Mesenchymal stem cell (in vitro differentiated cells and primary cell): ENCODE measurements at places on chromosomes 12 and 14.

DNA sequence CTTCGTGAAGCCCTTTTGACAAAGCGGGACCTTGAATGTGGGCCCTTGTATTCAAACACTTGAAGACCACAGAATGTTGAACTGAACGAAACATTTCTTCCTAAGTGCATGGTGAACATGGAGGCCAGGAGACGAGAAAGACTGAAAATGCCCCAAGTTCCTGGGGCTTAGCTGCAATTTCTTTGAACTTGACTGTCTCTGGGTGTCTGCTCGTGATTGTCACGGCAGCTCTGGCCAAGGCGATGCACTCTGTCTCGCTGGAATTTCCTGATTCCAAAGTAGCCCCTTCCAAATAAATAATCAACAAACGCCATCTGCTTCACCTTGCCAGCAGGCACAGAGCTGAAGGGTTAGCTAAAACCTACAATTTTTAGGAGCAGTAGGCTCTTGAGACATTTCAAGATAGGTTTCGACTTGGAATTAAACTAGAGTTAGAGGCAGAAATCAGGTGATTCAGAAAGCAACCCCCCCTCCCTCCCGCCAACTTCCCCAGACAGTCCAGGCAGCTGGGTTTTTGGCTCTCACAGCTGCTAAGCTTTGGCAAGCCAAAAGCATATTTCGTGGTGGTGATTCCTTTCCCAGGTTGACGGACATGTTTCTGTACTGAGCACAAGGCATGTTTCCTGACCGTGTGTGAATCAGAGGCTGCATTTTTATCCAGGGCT, 13.5 kb upstream of the IRF2BPL start:
- no peaks in the 10 kb centered on the region for H3K36me3 ChIP-seq
- peaks cover 48% of the 10 kb centered on the region for H3K4me1 ChIP-seq
- peak overlapping the region; percentile 89 for H3K27ac ChIP-seq
- H3K4me3 ChIP-seq: peak overlapping the region; percentile 65
- H3K27me3 ChIP-seq: no peaks in the 10 kb centered on the region

DNA sequence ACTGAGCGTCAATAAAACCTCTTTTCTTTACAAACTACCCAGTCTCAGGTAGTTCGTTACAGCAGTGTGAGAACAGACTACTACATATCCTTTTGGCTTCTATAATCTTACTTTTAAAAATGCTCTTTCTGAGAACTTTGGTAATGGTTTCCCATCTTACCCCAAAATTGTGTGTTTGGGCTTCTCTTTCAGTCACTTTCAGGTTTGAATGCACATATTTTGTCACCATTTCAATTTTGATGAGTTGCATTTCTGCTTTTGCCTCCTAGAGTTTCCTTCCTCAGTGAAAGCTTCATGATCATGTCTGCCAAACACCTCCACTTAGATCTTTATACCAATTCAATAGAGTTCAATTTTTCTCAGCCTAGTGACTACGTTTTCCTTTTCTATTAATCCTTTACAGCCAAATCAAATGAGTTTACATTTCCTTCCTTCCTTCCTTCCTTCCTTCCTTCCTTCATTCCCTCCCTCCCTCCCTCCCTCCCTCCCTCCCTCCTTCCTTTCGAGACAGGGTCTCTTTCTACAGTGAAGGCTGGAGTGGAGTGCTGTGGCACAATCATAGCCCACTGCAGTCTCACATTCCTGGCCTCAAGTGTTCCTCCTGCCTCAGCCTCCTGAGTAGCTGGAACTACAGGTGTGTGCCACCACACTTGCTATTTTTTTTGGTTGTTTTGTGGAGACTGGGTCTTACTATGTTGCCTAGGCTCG, 124.9 kb downstream of the BCAT1 start:
- no peak overlapping the region for H3K4me3 ChIP-seq
- peaks cover 19% of the 10 kb centered on the region for H3K36me3 ChIP-seq
- no peak overlapping the region for H3K27ac ChIP-seq
- no peak for DNase-seq
- H3K27me3 ChIP-seq: no peaks in the 10 kb centered on the region

DNA sequence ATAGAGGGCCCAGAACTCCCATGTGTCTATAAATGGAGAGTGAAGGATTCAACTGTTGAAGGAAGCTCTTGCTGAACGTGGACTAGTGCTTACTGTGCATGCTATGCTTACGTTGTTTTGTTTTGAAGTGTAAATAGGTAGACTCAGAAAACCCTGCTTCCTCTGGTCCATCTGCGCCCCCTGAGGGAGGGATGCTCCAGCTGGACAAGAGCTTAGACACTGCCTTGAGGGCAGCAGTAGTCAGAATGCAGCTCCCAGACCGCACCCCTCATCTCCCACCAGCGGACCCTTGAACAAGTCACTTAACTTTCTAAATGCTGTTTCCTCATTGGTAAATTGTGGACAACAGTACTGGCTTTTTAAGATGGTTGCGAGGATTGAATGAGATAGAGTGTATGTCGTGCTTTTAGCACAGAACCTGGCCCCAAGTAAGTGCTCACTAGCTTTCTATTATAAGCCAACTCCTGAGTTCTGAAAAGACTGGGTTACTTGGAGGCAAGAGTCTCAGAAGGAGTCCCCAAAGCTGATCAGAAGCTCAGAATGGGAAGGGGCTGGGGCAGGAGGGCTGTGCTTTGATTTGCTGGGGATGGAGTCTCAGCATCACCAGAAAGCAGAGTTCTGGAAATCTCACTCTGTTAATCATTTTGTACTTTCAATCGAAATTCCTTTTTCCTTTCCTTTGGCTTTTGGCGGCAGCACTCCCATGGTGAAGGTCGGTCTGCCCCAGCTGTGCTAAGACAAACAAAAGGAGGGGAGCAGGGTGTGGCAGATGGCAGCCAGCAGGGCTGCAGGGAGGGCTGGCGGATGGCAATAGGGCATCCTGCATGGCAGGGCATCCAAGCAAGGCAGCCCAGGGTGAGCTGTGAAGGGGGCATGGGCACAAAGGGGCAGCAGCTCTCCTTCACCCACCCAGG, 15.6 kb downstream of the AGAP2 start:
- peaks cover 24% of the 10 kb centered on the region for H3K27me3 ChIP-seq
- no peak overlapping the region for H3K27ac ChIP-seq
- H3K4me3 ChIP-seq: no peak overlapping the region
- DNase-seq: no peak
- H3K36me3 ChIP-seq: peaks cover 43% of the 10 kb centered on the region
- H3K4me1 ChIP-seq: peaks cover 21% of the 10 kb centered on the region

DNA sequence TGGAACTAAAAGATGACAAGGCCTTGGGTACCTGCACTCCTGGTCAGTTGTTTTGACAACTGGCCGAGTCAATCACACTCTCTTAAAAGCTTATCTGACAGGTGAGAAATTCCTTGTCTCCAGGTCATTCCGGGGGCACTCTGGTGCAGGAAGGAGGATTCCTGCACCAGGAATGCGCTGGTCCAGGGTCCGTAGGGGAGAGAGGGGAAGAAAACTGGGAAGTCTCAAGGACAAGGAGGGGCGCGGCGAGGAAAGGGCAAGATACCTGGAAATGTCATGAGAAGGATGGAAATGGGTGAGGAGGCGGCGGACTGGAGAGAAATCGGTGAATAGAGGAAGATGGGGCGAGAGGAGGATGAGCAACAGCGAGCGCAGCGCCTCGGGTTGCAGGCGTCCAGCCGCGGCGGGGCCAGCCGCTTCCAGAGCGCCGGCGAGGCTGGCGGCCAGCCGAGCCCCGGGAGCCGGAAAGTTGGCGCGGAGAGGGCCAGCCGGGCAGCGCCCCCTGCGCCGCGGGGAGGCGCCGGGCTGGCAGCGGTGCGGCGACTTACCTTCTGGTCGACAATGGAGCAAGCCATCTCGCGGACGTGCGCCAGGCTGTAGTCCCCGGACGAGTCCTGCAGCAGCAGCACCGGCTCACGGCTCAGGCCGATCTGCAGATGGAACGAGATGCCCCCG, 809 bp downstream of the PRKD1 start:
- H3K4me1 ChIP-seq: peaks cover 11% of the 10 kb centered on the region
- no peaks in the 10 kb centered on the region for H3K27me3 ChIP-seq
- DNase-seq: peak; percentile 52

GRCh38 chr12:90802727-90803126, 152.2 kb downstream of the CCER1 start:
- H3K27ac ChIP-seq: no peak overlapping the region
- no peaks in the 10 kb centered on the region for H3K36me3 ChIP-seq
- H3K4me1 ChIP-seq: no peaks in the 10 kb centered on the region
- no peaks in the 10 kb centered on the region for H3K27me3 ChIP-seq
- no peak overlapping the region for H3K4me3 ChIP-seq

DNA sequence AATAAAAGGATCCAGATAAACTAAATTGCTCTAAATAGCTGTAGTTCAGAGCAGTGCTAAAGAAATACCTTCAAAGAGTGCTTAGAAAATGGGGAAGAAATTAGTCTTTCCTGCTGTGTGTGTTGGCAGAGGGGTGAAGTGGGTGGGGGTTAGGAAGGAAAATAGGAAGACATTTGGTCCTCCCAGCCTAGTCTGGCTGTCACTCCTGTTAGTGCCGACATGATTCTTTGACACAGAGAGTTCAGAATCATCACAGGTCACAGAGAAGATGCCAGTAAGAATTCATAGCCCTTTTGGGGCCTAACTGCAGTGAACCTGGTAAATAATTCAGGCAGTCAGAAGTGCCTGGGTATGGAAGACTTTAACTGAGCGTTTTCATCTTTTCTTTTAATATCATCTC, 74.8 kb downstream of the FLRT2 start:
- H3K27me3 ChIP-seq: no peaks in the 10 kb centered on the region
- no peak overlapping the region for H3K27ac ChIP-seq
- no peak overlapping the region for H3K4me3 ChIP-seq
- H3K36me3 ChIP-seq: peaks cover 19% of the 10 kb centered on the region

GRCh38 chr14:54420478-54421142, 20.6 kb downstream of the CNIH1 start:
- H3K4me3 ChIP-seq: no peak overlapping the region
- peak; percentile 72 for DNase-seq
- no peaks in the 10 kb centered on the region for H3K4me1 ChIP-seq
- peaks cover 41% of the 10 kb centered on the region for H3K36me3 ChIP-seq
- H3K27me3 ChIP-seq: no peaks in the 10 kb centered on the region

GRCh38 chr12:57240066-57240921, 10.7 kb downstream of the STAC3 start:
- peak; percentile 68 for DNase-seq
- no peaks in the 10 kb centered on the region for H3K36me3 ChIP-seq
- no peak overlapping the region for H3K27ac ChIP-seq
- H3K4me3 ChIP-seq: peak overlapping the region; percentile 81
- peaks cover 48% of the 10 kb centered on the region for H3K4me1 ChIP-seq
- peaks cover 86% of the 10 kb centered on the region for H3K27me3 ChIP-seq

DNA sequence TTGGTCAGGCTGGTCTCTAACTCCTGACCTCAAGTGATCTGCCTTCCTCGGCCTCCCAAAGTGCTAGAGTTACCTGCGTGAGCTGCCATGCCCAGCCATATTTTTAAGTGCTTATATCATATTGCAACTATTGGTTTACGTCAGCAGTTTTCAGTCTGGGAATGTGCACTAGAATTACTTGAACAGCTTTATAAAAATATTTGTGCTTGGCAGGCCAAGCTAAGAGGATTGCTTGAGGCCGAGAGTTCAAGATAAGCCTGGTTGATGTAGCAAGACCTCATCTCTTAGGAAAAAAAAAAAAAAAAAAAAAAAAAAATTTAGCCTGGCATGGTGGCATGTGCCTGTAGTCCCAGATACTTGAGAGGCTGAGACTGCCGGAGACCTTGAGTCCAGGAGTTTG, 17.1 kb downstream of the KIAA0586 start:
- H3K4me3 ChIP-seq: no peak overlapping the region
- H3K27me3 ChIP-seq: no peaks in the 10 kb centered on the region
- no peak for DNase-seq
- H3K4me1 ChIP-seq: no peaks in the 10 kb centered on the region

- no peaks in the 10 kb centered on the region for H3K27me3 ChIP-seq
- DNase-seq: no peak
- no peak overlapping the region for H3K4me3 ChIP-seq
- H3K27ac ChIP-seq: no peak overlapping the region
- peaks cover 14% of the 10 kb centered on the region for H3K36me3 ChIP-seq
Observed at GRCh38 chr12:12372946-12373722, 16.3 kb downstream of the BORCS5 start.

GRCh38 chr12:60266381-60266852, 670.6 kb downstream of the SLC16A7 start:
- no peak overlapping the region for H3K4me3 ChIP-seq
- no peaks in the 10 kb centered on the region for H3K36me3 ChIP-seq
- peak; percentile 87 for DNase-seq
- peak overlapping the region; percentile 2 for H3K27ac ChIP-seq
- H3K27me3 ChIP-seq: no peaks in the 10 kb centered on the region
- H3K4me1 ChIP-seq: no peaks in the 10 kb centered on the region

DNA sequence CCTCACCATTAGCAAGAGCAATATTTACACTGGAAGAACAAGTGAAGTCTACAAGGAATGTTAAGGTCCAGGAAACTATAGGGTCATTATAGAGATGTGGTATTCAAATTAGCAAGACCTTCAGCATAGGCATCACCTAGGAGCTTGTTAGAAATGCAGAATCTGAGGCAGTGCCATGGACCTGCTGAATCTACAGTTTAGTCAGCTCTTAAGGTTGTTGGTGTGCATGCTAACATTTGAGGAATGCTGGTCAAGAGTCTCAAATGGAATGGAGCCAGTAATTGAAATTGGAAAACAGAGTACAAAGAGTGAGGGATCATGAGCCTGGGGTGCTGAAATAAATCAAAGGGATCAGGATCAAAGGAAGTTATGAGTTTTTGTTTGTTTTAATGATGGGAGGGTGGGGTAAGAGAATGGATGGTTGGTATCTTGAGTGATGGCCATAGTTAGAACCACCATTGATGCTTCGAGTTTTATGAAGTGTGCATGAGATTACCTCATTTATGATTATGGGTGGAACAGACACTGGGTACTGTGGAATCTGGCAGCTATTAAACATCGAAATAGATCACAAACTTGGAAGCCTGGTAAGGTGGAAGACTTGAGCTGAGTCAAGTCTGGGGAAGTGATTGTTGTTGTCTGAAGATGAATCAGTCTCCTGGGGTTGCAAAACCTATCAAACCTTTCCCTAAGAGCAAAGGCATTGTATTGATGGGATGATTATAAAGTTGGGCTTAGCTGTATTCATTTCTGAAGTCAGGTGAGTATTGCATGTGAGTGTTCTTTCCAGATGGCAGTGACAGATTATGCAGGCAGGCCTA, 323.3 kb upstream of the E2F7 start:
- no peak for DNase-seq
- H3K4me1 ChIP-seq: no peaks in the 10 kb centered on the region
- no peak overlapping the region for H3K4me3 ChIP-seq
- H3K36me3 ChIP-seq: no peaks in the 10 kb centered on the region
- H3K27me3 ChIP-seq: no peaks in the 10 kb centered on the region
- no peak overlapping the region for H3K27ac ChIP-seq

DNA sequence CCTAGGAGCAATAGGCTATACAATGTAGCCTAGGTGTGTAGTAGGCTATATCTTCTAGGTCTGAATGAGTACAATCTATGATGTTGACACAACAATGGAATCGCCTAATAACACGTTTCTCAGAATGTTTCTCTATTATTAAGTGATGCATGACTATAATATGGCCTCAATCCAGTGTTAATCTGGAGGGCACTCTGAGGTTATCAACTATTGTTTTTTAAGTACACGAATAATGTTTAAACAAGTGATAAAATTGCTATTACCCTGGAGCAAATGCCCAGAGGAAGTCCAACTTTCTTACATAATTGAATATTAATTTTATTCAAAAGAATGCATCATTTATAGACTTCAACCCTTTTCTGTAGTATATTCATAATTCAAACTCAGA, 16.4 kb upstream of the CNIH1 start:
- DNase-seq: no peak
- H3K4me3 ChIP-seq: no peak overlapping the region
- H3K27ac ChIP-seq: no peak overlapping the region
- no peaks in the 10 kb centered on the region for H3K36me3 ChIP-seq
- peaks cover 2% of the 10 kb centered on the region for H3K4me1 ChIP-seq

- H3K27ac ChIP-seq: no peak overlapping the region
- no peaks in the 10 kb centered on the region for H3K4me1 ChIP-seq
- no peaks in the 10 kb centered on the region for H3K27me3 ChIP-seq
Observed at GRCh38 chr14:21614240-21614639, 20.5 kb downstream of the OR10G2 start.
